ENCODE measurements at places on chromosomes 13 and 19.

DNA sequence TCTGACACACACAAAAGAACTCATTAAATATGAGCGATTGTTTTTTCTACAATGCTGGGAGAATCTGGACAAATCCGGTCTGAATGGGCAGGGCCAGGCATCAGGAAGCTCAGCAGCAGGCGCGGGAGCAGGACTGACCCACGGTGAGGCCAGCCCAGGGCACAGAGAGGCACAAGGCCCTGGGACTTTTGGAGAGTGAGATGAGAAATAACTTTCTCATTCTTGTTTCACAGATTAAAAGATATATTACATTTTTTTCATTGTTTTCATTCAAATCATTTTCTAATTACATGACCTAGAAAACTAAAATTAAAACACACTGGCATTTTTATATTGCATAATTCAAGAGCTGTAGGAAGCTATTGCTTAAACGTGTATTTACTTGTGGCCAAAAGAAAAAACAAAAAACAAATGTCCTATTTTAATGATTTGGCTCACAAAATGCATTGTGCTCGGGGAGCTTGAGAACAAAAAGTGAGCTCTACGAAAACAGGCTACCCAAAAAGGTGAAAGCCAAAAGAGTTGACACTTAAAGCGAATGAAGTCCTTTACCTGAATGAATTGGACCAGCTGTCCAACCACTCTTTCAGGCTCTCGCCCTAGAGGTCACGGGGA is 133.1 kb downstream of the TNFRSF19 start:
- DNase-seq, result peak; percentile 68

DNA sequence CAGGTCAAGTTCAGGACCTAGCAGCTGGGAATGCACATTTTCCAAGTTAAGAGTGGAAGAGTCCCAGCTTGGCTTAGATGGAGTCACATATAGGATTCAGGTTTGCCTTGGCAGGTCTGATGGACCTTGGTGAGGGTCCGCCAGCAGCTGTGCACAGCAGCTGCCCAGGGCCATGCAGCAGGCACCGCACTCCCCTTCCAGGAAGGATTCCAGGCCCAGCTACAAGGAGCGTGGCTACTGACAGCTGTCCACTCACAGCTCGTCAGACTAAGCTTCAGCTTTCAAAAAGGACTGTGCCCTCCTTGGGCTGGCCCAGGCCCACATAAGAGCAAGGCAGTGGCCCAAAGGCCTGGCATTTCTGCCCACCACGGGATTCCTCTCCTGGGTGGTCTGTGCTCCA is 68.4 kb downstream of the ALOX5AP start:
- no peak for DNase-seq

- DNase-seq, result no peak
Observed at GRCh38 chr19:15124572-15125231, 17.5 kb downstream of the SYDE1 start.

GRCh38 chr19:33225458-33225926 is at the start of gene SLC7A10:
SLC7A10 (minus strand) TSS chr19:33225850; CDS start chr19:33225703, 147 bp downstream.
- DNase-seq, result no peak

GRCh38 chr13:58666331-58666730 is 1034.8 kb downstream of the PCDH17 start:
- DNase-seq, result no peak

DNA sequence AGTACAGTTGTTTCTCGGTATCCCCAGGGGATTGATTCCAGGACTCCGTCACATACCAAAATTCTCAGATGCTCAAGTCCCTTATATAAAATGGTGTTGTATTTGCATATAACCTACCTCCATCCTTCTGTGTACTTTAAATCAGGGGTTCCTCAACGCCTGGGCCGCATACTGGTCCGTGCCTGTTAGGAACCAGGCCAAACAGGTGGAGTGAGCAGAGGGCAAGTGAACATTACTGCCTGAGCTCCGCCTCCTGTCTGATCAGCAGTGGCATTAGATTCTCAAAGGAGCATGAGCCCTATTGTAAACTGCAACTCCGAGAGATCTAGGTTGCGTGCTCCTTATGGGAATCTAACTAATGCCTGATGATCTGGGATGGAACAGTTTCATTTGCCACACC is 42.2 kb upstream of the KCTD4 start:
- no peak for DNase-seq

DNA sequence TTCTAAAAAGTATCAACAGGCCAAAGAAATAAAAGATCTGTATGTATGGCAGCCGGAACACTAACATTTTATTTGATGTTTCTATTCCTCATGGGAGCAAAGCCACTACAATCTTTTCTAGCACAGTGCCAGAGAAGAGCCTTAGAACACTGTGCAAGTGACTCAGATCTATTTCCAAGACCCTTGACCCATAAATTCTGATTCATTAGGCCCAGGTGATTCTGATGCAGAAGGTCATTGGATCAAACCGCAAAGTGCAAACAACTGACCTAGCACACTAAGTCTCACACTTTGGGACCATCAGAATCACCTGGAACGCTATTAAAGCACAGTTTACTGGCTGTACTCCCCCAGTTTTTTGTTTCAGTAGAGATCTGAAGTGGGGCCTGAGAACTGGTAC is 87.6 kb downstream of the MYCBP2 start:
- DNase-seq, result no peak

- peak; percentile 79 for DNase-seq
Observed at GRCh38 chr13:30829145-30829832, 76.8 kb upstream of the MEDAG start.

DNA sequence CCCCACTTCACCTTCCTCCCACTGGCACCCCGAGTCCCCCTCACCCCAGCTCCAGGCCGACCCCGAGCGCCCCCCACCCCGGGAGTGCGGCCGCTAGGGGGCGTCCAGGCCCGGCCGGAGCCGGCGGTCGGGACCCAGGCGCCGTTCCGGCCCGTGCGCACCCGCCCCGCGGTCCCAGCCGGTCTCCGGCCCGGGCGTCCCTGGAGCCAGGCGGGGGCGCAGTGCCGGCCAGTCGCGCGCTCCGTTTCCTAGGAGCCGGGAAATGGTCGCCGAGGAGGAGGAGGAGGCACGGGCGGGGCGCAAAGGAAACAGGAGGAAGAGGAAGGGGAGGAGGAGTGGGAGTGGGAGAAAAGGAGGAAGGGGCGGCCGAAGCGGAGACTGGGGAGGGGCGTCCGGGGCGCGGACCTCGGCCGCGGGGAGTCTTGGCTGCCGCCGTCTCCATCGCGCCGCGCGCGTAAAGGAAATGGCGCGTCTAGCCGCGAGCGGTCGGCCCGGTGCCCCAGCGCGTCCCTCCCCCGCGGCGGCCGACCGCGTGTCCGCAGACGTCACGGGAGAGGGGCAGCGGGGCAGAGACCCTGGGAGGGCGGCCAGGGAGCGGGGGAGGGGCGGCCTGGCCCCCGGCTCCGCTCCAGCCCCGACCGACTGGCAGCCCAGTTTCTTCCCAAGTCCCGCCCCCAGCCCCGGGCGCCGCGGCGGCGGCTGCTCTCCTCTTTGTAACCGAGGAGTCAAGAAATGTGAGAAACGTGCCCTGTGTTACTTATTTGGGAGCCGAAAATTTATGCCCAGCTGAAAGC is 1.1 kb upstream of the KCTD15 start:
- peak; percentile 86 for DNase-seq

DNA sequence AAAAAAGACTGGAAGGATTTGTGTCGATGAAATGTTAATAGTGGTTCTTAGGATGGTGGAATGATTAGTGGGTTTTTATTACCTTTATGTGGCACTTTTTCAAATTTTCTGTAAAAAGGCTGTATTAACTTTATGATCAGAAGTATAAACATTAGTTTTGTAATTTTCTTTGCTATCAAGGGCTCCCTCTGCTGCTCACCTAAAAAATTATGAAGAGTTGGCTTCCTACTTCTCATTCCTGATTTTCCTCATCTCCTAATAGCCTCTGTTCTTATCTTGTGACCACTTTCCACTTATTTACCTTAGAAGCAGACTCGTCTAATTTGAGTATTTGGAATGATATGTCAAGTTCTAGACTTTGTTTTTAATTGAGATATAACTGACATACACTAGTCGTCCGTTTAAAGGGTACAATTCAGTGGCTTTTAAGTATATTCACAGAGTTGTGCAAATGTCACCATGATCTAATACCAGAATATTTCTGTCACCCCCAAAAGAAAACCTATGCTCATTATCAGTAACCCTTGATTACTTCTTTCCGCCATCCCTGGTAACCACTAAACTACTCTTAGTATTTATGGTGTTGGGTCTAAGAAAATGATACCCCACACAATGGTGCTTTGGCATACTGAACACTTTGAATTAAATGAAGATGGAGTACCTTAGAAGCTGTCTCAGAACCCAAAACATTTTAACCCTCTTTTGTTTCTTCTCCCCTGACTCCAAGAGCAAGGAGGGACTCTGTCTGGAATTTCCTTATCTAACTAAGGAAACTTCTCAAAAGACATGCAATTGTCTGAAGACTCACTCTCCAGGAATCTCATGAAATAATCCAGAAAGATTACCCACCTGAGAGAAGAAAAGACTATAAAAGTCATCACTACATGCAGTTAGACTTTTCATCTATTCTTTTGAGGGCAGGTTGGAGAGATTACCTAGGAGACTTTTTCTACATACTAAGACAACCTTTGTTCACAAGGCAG is 311.3 kb downstream of the DLEU7 start:
- DNase-seq, result no peak

DNA sequence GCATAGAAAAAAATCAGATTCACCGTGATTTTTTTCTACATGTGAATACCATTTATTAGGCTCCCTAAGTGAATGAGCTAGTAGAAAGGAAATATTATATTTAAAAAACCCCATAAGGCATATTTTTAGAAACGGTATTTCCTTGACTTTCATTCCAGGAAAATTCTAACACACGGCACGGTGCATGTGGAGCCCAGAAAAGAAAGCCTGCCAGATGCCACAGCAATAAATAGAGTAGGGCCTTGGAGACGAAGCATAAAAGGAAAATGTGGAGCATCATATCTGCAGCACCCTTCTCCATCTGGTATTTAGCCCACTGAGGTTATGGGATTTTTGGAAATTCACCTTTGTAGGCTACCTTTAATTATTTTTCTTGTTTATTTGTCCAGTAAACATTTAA is 314.4 kb downstream of the ENOX1 start:
- DNase-seq, result peak; percentile 4

- DNase-seq, result no peak
Observed at GRCh38 chr19:47505506-47505905, 9.4 kb downstream of the NAPA start.

- DNase-seq, result no peak
Observed at GRCh38 chr19:5789886-5790558, 941 bp downstream of the DUS3L start.

GRCh38 chr13:106376401-106377112 is 158.9 kb downstream of the EFNB2 start:
- peak; percentile 78 for DNase-seq

- DNase-seq, result no peak
Observed at GRCh38 chr13:109369353-109370052, 416.9 kb downstream of the IRS2 start.

- peak; percentile 89 for DNase-seq
Observed at GRCh38 chr19:6610934-6611852, 20.2 kb upstream of the CD70 start.

- DNase-seq, result no peak
Observed at GRCh38 chr19:23394511-23394910, 760 bp downstream of the ZNF91 start.

DNA sequence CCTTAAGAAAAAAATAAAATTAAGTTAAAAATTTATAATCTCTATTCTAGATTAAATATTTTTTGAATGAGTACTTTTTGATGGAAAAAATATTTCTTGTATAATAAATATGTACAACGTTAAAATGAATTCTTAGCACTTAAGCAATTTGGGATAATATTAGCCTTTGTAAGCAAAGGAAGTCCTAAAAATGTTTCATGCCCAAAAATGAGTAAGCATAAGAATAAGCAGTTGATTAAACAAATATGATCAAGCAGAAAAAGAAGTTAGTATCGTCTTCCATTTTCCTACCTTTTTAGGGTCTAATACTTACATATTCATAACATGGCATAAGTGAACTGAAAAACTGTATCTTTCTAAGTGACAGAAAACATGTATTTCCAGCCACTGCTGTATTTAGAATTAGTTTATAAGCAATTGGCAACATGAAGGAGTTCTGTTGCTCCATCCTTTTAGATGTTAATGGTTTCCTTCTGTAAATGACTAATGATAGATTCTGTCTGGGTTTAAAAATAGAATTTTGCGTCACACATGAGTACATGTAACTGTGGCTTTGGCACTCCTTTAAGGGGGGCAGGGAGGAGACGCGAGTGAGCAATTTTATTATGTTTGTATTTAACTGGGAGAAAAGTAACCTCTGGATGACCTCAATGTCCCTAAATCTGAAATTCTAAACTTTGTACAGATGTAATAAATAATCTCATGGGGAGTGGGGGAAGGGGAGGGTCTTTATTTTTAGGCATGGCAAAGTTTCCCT is 237.4 kb downstream of the RGCC start:
- DNase-seq, result peak; percentile 79

GRCh38 chr13:20997301-20998161 is 63.9 kb downstream of the LATS2 start:
- peak; percentile 94 for DNase-seq

DNA sequence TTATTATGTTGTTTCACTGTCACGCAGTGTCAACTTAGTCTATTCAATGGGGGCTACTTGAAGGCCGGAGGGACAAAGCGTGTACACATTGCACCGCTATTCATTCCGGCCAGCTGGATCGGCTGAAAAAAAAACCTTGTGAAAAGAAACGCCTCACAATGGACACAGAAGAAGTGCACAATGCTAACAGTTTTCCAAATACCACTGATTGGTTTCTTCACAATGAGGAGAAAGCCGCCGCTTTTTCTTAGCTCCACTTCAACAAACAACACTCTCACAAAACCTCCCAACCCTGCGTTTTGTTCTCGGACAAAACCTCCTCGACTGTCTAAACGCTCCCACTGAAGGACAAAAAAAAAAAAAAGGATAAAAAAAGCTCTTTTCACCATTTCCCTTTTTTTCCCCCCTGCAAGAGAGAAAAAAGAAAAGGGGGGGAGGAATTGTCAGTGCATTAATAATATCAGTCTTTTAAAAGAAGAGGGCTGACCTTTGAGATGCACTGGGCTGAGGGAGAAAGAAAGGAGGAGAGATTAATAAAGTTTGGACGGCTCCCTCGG is 5.4 kb downstream of the SOX21 start:
- no peak for DNase-seq

DNA sequence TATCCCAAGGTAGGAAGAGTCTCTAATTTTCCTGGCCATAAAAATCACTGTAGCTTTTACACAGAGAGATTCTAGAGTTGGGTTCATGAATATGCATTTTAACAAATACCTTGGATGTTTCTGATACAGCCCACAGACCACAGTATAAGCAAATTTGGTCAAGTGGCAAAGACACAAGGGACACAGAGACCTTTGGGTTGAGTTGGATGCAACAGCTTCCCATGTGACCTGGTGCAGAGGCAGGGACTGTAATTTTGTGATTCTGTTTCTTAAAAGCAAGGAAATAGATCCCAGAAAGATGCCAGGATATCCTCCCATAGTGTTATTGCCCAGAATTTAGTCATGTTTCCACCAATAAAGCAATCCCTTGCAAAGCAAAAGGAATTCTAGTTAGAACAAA is 27.0 kb downstream of the FPR3 start:
- no peak for DNase-seq

Measured in AG08395 (cell line).